ENCODE measurements at places on chromosomes 4 and X.

- no peak for DNase-seq
Measured at GRCh38 chr4:99927566-99927965, 18.9 kb downstream of the DNAJB14 start.

GRCh38 chrX:9369802-9370291 lies 95.0 kb upstream of the TBL1X start:
- no peak for DNase-seq

- DNase-seq, result no peak
Measured at GRCh38 chr4:7725951-7726350, 213.7 kb downstream of the AFAP1 start.

- no peak for DNase-seq
Measured at GRCh38 chr4:104641418-104641817, 146.7 kb upstream of the CXXC4 start.

DNA sequence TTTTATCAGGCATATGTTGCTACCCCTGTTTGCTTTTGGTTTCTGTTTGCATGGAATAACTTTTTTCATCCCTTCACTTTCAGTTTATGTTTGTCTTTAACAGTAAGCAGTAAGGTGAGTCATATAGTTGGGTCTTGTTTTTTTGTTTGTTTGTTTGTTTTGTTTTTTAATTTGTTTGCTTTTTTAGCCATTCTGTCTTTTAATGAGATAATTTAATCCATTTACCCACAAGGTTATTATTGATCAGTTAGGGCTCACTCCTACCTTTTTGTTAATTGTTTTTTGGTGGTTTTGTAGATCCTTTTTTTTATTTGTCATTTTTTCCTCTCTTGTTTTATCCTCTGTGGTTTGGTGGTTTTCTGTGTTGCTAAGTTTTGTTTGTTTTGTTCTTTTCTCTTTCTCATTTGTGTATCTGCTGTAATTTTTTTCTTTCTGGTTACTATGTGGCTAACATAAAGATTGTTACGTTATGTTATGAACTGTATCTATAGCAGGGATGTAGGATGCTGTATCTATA lies 379.5 kb upstream of the MAD2L1 start:
- DNase-seq, result no peak

DNA sequence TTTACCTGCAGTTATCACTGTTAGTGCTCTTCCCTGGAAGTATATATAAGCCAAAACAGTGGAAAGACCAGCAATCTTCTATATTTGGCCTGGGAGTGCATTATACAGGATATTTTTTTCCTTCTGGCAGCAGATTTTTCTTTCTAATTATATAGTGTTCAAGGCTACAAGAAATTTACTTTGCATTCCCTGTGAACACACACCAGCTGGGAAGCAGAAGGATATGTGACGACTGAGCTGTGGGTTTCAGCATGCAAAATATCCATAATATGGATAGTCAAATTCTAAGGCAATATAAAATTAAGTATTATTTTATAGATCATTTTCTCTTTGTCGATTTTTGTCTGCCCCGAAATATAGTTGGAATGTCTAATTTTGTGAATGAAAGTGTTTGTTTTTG lies 31.2 kb downstream of the GUCY1B1 start:
- no peak for DNase-seq

DNA sequence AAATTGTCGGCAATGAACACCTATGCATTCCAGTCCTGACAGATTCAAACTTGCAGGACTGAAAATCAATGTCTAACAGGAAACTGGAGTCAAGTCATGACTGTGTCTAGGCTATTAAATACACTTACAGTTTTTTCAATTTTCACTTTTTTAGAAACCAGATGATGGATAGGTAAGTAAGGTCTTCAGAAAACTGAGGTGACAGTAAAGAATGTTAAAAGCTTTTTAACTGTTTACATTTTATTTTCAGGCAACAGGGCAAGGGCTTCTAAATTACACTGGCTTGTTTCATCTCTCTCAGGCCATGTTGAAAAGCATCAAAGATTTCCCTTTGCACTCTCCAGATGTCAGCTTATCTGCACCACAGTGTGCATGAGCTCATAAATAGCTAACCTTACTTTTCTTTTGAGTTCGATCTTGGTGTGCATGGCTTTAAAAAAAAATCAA lies 65.2 kb downstream of the SEC24D start:
- no peak for DNase-seq

DNA sequence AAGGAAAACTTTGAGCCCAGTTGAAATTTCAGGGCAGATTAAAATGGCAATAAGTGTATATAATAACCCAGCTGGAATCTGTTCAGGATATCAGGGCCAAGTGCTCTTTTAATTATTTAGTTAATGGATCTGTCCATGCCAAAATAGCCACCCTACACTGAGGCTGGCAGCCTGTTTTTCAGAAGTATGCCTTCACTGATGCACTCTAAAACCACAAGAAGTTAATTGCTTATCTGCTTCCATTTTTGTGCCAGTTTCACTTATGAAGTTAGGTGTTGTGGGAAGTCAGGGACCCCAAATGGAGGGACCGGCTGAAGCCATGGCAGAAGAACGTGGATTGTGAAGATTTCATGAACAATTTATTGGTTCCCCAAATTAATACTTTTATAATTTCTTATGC lies 960.3 kb downstream of the C4orf33 start:
- DNase-seq, result no peak

GRCh38 chrX:51334276-51334675 lies 1.7 kb downstream of the NUDT10 start:
- DNase-seq, result no peak

DNA sequence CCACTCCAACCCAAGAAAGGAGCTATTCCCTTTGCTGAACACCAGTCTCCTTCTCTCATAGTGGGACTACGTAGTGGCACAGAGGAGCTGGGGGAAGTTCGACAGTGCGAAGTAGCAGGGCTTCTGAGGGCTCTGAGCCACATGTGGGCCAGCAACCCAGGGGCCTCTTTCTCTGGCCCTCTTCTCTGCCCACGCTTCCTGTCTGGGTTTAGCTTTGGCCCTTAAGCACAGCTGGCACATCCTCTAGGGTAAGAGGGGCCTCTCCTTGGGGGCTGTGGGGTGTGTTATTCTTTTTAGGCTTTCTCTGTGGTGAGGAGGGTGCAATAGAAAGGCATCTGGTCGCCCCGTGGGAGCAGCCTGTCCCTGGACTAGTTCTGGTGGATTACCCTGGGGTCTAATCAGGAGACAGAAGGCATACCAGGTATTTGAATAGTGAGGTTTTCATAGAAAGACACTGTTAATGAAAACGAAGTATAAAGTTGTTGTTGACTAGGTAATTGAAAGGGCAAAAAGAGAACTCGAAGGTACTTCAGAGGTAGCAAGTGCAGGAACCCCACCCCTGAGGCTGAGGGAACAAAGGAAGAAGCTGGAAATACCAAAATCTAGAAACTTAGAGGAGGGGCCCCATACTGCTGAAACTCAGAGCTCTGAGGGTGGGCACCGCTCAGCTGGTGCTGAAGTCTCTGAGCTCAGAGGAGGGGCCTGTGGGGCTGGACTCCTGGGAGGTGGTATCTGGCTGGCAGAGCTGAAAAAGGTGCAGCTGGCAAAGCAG lies 151.9 kb upstream of the RPS6KA3 start:
- no peak for DNase-seq

- DNase-seq, result no peak
Measured at GRCh38 chr4:102758241-102759160, 2.3 kb downstream of the MANBA start.

GRCh38 chr4:84070289-84070688 lies 428.8 kb downstream of the NKX6-1 start:
- no peak for DNase-seq

GRCh38 chr4:2991243-2991642 lies 27.9 kb downstream of the GRK4 start:
- no peak for DNase-seq

GRCh38 chrX:151982222-151982621 lies 7.7 kb upstream of the GABRE start:
- no peak for DNase-seq

DNA sequence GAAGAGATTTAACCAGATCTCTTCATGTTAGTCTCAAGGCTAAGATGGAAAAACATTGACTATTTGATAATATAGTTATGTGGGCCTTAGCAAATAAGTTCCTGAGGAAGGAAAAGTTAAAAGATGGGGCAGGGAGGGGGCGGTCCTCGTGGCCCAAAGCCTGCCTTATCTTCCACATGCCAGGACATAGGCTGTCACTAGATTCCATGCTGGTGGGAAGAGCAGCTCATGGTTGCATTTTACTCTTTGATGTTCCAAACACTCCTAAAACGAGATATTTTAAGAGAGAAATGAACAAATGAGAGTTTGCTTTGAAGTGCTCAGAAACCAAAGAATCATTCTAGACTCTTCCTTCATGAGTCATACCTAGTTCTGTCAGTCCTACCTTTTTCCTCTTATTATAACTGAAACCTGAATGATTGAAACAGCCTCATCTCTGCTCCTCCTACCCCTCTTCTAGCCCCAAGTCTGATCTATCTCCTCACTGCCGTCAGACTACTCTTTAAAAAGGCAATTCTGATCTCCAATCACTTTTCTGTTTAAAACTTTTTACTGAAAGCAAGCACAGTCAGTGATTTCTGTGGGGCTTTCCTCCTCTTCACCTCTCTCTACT lies 25.1 kb downstream of the RAB9B start:
- DNase-seq, result no peak

GRCh38 chr4:156954587-156954986 lies 17.0 kb downstream of the PDGFC start:
- no peak for DNase-seq

- no peak for DNase-seq
Measured at GRCh38 chr4:25032126-25032525, 1.4 kb upstream of the LGI2 start.

- DNase-seq, result peak; percentile 12
Measured at GRCh38 chr4:186249785-186250754, 15.9 kb upstream of the F11 start.

GRCh38 chr4:100208459-100208858 lies 18.2 kb upstream of the DDIT4L start:
- no peak for DNase-seq

- DNase-seq, result no peak
Measured at GRCh38 chrX:6223516-6223915, 5.2 kb downstream of the NLGN4X start.

DNA sequence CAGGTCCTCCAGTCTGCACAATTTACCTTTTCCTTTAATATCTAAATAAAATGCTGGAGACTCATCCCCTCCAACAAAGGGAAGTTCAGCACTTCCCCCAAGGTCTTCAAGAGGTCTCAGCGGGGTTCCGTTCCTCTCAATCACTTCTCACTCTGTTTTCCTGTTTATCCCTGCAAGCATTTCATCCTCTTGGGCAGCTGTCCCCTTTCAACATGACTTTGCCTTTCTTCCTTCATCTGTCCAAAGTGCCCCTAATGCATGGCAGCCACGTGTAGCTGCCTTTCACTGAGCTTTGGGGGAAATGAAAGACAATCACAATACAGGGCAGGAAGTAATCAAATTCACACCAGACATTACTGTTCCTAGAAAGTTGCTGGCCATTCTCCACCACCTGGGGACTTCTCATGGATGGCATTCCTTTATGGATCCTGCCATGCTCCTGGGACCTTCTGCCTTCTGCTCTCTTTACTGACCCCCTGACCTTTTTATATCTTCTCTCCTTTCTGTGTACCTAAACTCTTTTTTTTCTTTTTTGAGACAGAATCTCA lies 79.7 kb upstream of the USP9X start:
- DNase-seq, result no peak

DNA sequence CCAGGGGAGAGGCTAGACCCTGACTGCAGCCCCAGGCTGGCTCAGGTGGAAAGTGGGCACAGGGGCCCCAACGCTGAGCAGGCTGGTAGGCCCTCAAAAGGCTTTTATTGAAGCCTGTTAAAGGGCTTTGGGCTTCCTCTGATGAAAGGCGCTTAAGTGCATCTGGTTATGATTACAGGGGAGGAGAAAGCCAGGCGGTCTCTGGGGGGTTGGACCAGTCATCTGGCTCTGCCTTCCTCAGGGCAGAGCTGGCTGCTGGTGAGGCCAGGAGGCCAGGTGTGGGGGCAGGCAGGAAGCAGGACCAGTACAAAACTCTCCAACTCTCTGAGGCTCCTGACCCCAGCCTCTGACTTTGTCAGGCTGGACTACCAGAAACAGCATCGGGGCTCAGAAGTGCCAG lies 68.8 kb upstream of the BCOR start:
- DNase-seq, result peak; percentile 10

DNA sequence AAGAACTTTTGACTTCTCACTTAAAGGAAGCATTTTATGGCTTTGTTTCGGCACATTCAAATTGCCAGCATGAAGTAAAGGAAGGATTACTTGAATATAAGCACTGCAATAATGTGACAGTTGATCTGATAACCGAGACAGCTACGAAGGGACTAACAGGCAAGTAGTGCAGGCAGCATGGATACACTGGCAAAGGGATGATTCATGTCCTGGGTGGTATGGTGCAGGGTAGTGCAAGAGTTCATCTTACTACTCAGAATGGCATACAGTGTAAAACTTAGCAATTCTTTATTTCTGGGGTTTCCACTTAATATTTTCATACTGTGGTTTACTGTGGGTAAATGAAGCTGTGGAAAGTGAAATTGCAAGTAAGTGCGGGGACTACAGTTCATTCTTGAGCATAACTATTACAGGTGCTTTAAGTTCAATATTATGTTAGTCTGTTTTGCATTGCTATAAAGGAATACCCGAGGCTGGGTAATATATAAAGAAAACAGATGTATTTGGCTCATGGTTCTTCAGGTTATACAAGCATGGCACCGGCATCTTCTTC lies 611.8 kb downstream of the SPOCK3 start:
- DNase-seq, result no peak
